Effector CD8-positive, alpha-beta T cell (primary cell): ENCODE measurements at places on chromosomes 7 and 10.

DNA sequence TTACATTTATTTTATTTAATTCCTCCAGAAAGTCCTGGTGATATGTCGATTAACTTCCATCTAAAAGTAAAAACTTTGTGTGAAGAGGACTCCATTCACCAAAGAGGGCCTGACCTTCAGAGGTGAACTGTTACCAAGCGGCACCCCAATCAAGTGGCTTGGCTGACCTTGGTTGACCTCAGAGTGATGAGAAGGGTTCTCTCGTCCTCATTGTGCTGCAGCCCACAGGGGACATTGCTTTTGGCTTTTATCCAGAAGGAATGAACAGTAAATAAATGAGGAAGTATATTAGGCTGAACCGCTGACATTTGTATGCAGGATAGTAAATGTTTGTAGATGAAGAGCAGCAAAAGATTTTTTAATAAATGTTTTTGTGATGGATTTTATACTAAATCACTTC is 172.4 kb upstream of the MKI67 start:
- DNase-seq, result no peak

- DNase-seq, result no peak
Observed at GRCh38 chr7:78198756-78199155, 400.2 kb downstream of the PHTF2 start.

GRCh38 chr10:113171662-113172061 is 221.6 kb downstream of the TCF7L2 start:
- DNase-seq, result no peak

- no peak for DNase-seq
Observed at GRCh38 chr7:158374146-158374545, 213.5 kb downstream of the PTPRN2 start.

DNA sequence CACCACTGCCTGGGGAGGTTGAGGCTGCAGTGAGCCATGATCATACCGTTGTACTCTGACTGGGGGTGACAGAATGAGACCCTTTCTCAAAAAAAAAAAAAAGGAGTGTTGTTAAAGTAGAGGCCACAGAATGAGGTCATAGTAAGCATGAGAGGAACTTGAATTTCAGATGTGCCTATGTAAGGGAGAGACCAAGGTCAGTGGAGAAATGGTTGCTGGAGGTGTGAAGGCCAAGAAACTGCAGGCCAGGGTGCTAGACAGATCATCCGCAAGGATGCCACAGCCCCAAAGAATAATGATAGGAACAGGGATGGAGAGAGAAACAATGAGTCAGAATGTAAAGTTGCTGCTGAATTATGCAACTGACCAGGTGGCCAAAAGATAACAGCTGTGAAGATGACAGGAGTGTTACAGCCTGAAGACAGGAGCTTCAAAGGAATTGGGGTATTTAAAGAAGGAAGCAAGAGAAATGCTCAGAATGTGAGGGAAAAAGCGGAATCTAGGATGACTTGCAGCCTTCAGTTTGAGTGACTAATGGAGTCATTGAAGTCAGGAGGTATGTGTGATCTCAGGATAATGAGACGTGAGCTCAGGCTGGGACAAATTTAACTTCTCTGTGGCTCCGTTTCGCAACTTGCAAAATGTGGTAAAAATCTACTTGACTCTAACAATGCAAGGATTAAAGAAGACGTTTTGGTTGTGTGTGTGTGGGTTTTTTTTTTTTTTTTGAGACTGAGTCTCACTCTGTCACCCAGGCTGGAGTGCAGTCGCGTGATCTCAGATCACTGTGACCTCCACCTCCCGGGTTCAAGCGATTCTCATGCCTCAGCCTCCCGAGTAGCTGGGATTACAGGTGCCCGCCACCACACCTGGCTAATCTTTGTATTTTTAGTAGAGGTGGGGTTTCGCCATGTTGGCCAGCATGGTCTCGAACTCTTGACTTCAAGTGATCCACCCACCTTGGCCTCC is 22.2 kb downstream of the TYW1B start:
- no peak for DNase-seq
